ENCODE measurements at places on chromosomes 4 and X. TPM values are rescaled to one million over a fixed set of nuclear protein-coding genes. Genes with fewer than 3 reads are reported as not detected.
A peak's percentile ranks its signal among the peaks of the same experiment; 100 is the strongest.

DNA sequence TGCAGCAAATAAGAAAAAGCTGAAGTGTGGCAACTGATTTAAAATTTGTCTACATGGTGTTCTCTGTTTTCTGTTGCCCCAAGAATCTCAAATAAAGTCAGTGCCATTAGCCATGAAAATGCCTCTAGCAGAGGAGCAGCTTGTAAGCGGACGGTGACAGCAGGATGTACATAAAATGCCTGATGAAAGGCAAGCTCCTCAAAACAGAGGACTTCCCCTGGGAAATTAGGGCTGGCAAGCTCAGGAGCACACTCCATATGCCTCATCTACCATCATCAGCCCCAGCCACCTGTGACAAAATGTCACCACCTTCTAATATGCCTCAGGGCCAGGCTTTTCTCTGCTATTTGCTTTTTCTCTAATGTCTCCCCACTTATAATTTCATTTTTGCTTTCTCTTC is 54.5 kb downstream of the ASB9 start:
- DNase-seq = no peak

GRCh38 chr4:78940752-78941151 is 1.5 kb upstream of the PAQR3 start:
- no peak for DNase-seq

GRCh38 chr4:142882159-142882558 is 36.1 kb upstream of the INPP4B start:
- DNase-seq = no peak

DNA sequence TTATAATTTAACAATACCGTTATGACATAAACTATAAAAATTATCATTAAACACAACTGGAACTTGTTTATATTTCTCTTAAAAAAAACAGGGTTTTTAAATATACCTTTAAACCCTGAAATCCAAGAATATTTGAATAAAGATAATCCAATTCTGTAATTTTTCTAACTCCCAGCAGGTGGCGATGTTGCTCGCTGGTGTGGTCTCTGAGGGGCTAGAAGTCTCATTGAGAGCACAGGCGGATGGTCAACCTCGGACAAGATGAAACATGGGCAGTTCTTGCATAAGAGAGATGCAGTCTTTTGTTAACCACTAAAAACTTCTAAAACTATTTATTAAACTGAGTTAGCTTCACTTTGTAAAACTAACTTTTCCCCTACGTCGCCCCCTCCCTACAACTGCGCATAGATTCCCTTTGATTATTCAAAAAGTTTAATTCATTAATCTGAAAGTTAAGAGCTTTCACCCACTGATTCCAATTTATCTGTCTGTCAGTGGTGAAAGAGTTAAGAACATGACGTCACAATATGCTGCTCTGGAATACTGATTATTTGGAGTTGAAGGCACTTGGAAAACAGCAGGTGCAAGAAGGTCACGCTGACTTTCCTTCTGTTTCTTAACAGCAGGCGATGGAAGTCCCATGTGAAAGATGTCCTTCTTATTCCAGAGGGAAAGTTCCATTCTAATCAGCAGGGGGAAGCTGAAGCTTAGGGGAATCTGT is 29.5 kb downstream of the DMP1 start:
- peak; percentile 36 for DNase-seq

- DNase-seq = no peak
Measured at GRCh38 chr4:128393101-128393704, 105.6 kb upstream of the PGRMC2 start.

- no peak for DNase-seq
Measured at GRCh38 chr4:80740375-80740774, 290.1 kb upstream of the BMP3 start.

DNA sequence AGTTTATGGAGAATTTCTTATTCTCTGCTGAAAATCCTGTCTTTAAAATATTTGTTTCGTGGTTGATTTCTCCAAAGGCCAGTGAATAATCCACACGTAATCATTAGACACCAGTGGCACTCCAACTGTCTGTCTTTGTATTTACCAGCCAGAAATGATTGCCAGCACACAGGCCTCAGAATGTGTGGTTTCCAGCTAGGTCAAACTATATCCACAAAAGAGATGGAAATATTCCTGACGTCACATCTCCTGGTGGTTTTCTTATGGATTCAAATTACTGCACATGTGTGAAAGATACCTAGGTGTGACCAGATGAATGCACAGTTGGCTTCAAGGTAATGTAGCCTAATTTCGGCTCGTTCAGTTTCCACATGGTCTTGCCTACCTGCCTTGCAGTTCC is 27.2 kb upstream of the TENM3 start:
- no peak for DNase-seq

GRCh38 chr4:53228036-53228435 is 137.8 kb downstream of the SCFD2 start:
- DNase-seq = no peak

- DNase-seq = no peak
Measured at GRCh38 chr4:80197601-80198440, 518 bp downstream of the PRDM8 start.

DNA sequence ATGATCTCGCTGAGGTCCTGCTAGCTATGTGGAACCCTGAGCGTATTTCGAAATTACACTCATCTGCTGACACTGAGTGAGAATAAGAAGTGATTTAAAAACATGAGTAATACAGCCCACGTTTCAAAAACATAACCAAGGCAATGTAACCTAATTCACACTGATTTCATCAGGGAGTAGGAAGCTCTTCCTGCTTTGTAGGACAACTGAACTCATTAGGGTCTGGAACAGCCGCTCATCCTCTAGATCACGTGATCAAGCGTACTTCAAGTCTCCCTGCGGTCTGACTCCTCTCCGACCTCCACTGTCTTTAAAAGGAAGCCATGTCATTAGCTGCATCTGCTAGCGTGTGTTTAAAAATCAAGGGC is 138.0 kb downstream of the NSUN7 start:
- DNase-seq = peak; percentile 28

DNA sequence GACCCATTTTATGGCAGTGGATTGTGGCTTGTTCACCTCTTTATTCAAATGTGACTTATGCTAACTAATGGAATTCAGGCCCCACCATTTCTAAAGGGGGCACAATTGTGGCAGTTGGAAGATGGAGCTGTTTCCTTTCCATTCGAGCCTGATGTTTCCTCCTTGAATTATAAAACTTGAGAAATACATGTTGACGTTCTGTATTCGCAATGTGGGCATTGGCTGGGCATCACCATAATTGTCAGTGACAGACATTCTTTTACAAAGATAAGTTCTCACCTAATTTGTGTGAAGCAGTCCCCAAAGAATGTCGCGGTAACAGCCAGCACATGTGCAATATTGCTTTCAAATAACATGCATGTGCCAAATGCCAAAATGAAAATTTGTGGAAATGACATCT is 1070.2 kb upstream of the TENM3 start:
- DNase-seq = no peak

GRCh38 chr4:138560448-138560847 is 318.3 kb upstream of the SLC7A11 start:
- no peak for DNase-seq

GRCh38 chr4:100926039-100926717 is 408.4 kb upstream of the EMCN start:
- DNase-seq = no peak

DNA sequence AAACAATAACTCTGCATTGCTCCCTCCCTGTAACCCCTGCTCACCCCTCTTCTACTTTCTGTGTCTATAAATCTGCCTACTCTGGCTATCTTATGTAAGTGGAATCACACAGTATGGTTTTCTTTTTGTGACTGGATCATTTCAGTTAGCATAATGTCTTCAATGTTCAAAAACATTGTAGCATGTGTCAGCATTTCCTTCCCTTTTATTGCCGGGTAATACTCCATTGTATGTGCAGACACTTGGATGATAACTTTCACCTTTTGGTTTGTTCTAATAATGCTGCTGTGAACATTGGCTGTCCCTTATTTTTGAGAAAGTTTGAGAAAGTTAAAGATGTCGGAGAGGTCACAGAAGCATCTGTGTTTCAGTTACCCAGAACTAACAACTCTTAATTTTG is 60.6 kb upstream of the TLR2 start:
- DNase-seq = no peak

DNA sequence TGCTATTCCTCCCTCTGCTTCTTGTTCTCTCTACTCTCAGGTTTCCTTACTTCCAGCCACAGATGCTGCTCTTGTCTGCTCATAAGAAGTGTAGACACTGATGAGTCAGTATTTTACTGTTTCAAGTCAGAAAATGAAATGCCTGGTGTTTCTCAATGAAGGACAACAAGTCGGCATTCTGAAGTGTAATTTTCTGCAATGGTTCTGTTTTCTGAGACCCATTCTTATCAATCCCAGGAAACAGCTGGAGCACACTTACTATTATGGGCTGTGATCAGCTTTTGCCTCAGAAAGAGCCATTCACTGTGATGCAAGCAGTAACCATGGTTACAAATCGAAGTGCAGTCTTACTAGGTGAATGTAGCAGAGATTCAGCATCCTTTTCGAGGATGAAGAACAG is 42.0 kb downstream of the SLC4A4 start:
- no peak for DNase-seq

- DNase-seq = no peak
Measured at GRCh38 chr4:91267543-91267942, 1036.2 kb upstream of the GRID2 start.

DMP1 gene
- total RNA-seq = not detected

TRAM1L1 gene
- not detected for total RNA-seq

GLA gene
- 43.6 TPM for total RNA-seq
